ENCODE measurements at places on chromosomes 4 and X.

DNA sequence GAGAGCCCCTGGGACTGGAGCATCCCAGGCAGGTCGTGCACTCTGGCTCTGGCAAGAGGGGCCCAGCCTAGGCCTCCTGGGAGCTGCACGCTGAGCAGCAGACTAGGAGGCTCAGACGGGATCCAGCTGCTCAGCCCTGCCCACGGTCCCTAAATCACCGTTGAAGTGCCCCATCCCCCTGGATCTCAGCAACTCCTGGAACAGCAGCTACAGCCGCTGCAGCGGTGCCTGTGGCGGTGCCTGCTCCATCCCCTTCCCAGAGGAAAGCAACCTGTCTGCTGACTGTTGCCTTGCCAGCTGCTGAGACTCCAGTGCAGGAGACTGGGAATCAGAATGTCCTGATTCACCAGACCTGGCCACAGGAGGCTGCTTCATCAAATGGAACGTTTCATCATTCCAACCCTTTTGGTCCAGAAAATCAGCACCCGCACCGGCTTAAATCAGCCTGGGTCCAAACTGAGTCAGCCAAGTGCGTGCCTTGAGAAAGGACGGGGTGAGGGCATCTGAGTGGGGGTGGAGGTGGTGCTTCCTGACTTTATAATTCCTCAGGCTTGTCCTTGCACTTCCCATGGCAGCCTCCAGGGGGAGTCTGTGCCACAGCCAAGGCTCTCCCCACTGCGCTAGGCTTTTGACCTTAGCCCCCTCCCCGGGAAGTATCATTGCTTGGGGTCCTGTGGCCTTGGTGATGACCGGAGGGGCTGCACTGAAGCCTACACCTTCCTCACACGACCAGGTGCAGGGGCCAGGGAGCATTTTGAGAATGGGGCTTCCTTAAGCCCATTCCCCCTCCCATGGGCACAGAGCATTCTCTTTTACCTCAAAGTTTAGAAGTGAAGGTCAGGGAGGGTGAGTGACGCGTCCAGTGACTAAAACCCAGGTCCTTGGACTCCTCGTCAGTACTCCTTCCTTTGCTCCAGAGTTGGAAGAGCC, 6.5 kb downstream of the ZNF185 start:
- DNase-seq = peak; percentile 4

DNA sequence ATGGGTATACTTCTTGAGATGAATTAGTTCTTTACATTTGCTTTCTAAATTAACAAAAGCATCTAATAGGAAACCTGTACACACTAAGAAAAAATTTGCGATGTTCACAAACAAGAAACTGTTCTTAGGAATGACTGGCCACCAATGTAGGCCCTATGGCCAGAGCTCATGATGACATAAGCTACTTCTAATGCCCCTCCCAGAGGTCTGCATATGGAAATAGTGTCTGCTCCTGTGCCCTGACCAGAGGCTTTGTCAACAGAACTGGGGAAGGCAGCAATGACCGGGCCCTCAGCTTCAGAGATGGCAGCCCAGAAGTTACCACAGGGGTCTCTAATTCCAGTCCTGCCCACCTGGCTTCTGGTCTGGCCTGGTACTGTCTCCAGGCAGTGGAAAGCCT, 15.0 kb upstream of the BCLAF3 start:
- no peak for DNase-seq

DNA sequence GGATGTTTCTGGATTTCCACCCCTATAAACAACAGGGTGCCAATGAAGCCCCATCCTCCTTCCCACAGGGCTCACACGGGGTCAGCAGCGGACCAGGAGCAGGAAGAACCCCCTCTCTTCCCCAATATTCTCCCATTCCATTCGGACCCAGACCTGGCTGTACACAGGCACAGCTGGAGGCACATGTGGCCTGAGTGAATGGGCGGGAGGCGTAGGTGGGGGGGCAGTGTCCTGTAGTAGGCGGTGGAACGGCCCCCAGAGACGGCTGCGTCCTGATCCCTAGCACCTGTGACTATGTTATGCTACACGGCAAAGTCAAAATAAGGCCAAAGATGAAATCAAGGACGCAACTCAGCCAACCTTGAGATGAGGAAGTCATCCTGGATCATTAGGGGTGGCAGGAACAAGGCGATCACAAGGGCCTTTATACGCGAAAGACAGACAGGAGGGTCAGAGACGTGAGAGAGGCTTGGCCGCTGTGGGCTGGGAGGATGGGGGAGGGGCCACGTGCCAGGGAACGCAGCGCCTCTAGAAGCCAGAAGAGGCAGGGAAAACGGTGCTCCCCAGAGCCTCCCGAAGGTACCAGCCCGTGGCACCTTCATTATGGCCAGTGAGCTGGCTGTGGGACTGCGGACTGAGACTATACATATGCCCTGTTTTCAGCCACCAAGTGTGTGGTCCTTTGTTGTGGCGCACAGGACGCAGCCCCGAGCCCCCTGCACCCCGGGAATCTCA, 75.6 kb downstream of the WFS1 start:
- no peak for DNase-seq

GRCh38 chrX:40169193-40170101, 71.7 kb upstream of the BCOR start:
- DNase-seq = peak; percentile 66

DNA sequence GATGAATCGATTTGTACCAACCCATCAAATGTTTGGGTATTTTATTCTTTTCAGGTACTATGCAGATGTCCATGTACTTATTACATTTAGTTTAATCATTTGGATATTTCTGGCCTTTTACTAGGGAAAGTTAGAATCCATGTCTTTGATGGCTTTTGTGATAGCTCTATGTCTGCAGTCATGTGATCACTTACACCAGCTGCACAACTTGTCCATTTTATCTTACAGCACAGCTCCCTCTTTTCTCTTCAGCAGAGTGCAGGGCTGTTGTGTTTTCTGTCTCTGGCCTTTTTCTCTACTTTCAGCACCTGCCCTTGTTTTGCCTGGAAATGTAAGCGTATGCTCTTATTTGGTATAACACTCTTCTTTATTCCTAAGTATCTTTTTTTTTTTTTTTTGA, 30.6 kb downstream of the WWC2 start:
- no peak for DNase-seq

- no peak for DNase-seq
Measured at GRCh38 chrX:47587906-47588735, 5.9 kb downstream of the TIMP1 start.

DNA sequence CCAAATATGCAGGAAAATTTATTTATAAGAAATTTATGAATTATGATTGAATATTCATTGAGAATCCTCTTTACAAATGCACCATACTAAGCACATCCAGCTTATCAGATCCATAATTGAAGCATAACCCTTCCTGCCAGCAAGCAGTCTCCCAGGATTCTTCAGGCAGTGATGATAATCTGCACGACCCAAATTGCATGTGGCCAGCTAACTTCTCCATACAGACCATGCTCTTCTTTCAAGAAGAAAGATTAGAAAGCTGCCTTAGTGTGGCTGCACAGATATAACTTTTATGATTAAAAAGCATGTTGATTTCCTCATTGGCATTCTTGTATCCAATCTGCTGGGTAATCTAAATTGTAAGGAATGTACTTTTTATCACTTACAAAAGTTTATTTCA, 3.3 kb upstream of the CBR4 start:
- no peak for DNase-seq

GRCh38 chr4:170705907-170706306, 616.2 kb upstream of the AADAT start:
- no peak for DNase-seq

- no peak for DNase-seq
Measured at GRCh38 chr4:72846280-72847111, 223.0 kb downstream of the COX18 start.
